ENCODE measurements at places on chromosomes 4 and X.
A peak's percentile ranks its signal among the peaks of the same experiment; 100 is the strongest.

DNA sequence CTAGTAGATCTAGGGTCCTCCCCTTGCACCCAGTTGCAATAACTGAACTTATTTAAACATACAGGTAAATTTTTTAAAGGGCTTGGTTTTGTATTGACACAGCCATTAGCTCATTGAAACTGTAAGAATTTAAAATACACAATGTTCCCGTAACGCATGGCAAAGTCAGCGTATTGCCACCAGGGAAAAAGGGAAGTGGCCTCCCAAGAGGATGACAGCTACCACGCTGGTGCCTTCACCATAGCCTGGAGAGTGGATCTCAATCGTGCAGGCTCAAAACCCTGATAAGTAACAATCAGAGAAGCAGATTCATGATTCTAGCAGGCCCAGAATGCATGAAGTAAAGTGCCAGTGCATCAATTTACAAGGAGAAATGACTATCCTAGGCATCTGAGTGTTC is 49.4 kb upstream of the RELL1 start:
- no peak for DNase-seq

GRCh38 chrX:41824551-41824950 is 98.8 kb downstream of the CASK start:
- DNase-seq: no peak

DNA sequence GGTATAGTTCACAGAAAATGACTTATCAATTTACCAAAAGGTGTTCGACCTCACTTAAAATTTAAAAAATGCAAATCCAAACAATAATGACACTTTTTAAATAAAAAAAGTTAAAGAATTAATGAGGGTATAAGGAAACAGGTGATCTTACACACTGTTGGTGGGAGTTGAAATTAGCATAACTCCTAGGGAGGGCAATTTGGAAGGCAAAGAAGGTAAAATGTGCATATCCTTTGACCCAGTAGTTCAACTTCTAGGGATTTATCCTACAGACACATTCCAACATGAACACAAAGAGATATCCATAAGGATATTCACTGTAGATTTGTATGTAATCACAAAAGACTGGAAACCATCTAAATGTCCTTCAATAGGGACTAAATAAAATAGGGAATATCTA is 143.8 kb upstream of the DGKK start:
- DNase-seq: no peak

- no peak for DNase-seq
These were observed 16.6 kb upstream of the UBE2D3 start for GRCh38 chr4:102843938-102844337.

DNA sequence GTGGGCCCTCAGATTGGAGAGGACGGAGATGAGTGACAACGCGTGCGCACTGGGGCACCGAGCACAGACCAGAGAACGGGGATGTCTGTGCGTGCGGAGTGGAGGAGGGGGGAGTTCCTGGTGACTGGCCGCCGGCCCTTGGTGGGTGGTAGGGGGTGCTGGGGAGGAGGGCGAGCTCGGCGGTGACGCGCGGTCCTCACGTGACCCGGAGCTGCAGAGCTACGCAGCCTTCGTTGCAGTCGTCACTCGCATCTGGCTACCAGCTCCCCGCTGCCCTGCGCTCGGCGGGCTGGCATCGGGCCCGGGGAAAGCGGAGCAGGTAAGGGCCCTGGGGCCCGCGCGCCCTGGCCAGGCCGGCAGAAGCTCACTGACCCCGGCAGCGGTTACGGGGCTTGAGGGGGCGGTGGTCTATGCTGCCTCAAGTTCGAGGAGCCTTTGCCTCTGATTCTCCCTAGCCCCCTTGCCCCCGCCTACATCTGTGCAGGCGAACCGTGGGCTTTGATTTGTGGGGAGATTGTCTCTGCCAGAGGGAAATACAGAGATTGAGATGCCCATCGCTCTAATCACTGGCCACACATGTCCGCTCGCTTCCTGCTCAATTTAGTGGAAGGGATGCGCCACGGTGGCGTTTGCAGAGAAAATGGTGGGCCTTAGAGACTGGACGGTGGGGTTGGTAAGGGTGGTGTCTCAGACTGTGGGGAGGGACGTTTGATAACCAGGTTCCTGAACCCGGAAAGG is at the start of gene ARMCX4:
TSS of gene ARMCX4 (plus strand) at position 245 of the 738 bp plus-strand sequence. CDS start 3,134 bp downstream, outside the sequence.
- DNase-seq: peak; percentile 16

- no peak for DNase-seq
These were observed 224.0 kb upstream of the HHIP start for GRCh38 chr4:144421839-144422565.

GRCh38 chrX:125203737-125204578 is 115.7 kb upstream of the TEX13C start:
- DNase-seq: no peak

- no peak for DNase-seq
These were observed 310.3 kb upstream of the SLIT2 start for GRCh38 chr4:19941434-19941833.

GRCh38 chr4:186981161-186981560 is 257.5 kb upstream of the FAT1 start:
- no peak for DNase-seq

GRCh38 chr4:105277702-105278101 is 131.0 kb downstream of the TET2 start:
- no peak for DNase-seq

DNA sequence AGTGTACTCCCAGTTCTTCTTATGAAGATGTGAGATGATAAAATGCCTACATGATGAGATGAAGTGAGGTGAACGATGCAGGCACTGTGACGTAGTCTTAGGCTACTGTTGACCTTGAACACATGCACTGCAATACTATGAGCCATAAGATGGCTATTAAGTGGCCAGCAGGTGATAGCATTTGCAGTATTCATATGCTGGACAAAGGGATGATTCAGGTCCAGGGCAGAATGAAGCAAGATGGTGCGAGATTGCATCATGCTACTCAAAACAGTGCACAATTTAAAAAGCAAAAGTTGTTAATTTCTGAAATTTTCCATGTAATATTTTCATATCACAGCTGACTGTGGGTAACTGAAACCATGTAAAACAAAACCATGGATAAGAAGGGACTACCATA is 781.4 kb downstream of the PCDH18 start:
- DNase-seq: no peak

DNA sequence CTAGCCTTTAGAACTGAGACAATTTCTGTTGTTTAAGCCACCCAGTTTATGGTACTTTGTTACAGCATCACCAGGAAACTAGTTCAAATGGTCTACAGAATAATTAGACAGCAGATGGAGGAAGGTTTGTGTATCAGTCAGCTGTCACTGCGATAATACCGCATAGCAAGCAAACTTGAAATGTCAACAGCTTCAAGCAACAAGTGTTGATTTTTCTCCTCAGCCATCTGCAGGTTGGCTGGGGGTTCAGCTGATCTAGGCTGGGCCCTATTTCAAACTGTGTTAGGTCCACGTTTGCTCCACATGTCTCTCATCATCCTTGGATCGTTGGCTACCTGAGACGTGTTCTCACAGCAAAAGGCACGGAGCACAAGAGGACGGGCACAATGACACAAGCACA is 19.2 kb upstream of the PHEX start:
- DNase-seq: no peak

DNA sequence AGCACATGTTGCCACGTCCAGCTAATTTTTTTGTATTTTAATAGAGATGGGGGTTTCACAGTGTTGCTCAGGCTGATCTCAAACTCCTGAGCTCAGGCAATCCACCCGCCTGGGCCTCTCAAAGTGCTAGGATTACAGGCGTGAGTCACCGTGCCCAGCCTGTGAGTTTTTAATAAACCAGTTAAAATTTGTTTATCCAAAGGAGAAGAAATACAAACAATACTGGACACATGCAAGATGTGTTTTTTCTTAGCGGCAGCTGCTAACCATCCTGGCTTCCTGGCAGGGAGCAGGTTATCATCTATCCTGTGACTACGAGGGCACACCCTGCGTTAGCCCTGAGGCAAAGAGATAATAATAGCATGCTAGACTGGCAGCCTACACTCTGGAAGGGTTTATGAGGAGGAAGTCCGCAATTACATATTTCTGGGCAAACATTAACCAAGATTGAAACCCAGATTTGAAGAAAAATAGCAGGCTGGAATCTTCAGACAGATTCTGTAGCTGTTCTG is 191.4 kb downstream of the SPRY1 start:
- DNase-seq: no peak

- no peak for DNase-seq
These were observed 854.4 kb upstream of the INTU start for GRCh38 chr4:126778348-126778747.

DNA sequence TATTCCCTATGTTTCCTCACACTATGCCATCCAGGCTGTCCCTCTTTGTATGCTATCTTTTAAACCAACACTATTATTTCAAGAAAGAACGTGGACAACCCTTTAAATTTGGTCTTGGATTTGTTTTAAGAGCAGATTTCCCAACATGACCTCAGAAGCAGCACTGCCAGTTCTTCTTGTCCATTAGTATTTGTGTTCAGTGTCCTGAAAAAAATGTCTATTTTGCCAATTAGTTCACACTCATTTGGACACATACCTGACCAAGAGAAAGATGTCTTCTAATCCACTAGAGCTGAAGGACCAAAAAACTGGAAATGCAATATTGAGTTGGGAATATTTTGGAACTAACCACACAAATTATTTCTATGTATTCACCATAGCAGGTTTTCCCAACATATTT is 223.2 kb upstream of the CNKSR2 start:
- no peak for DNase-seq

DNA sequence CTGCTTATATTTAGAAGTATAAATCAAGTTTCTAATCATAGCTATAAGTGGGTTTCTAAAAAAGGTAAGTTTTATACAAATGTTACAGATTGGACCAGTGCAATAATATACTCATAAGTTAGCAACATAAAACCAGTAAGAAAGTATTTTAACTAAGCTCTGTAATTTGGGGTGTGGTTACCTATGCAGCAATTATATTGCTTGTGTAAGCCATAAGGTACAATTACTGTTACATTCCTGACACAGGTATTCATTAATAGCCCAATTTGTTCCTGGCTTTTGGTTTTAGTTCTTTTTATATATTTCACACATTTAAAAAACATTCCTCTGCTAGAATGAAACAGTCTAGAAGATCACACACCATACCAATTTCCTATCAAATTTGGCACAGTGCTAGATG is 115.1 kb downstream of the FRYL start:
- DNase-seq: no peak

DNA sequence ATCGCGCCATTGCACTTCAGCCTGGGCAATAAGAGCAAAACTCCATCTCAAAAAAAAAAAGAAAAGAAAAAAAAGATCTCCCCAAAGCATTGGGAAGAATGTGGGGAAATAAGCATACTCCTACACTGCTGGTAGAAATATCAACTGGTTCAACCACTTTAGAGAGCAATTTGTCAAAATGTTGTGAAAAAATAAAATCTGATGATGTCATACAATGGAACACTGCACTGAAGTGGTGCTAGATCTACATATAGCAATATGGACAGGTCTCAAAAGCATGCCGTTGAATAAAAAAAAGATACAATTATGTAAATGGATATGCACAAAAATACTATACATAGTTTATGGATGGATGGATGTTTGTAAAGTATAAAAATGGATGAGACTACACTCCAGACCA is 18.3 kb upstream of the HUWE1 start:
- no peak for DNase-seq

GRCh38 chrX:84475596-84475995 is 26.7 kb downstream of the HDX start:
- no peak for DNase-seq

- DNase-seq: no peak
These were observed 23.4 kb upstream of the PPP3CA start for GRCh38 chr4:101370663-101371210.

DNA sequence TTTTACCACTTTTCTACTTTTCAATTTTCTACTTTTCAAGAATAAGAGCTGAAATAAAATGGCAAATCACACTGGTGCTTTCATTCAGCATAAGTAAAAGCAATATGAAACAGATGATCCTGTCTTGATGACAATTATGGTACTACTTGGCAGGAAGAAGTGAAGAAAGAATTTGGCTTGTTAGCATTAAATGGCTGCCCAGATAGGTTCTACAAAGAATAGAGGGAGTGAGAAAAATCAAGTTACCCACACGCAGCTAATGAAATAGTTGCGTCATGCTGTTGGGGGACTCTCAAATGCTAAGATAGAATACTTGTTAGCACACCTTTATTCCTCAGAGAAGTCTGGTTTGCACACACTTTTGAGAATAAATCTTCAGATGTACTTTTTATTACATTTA is 12.5 kb upstream of the LCORL start:
- DNase-seq: no peak

DNA sequence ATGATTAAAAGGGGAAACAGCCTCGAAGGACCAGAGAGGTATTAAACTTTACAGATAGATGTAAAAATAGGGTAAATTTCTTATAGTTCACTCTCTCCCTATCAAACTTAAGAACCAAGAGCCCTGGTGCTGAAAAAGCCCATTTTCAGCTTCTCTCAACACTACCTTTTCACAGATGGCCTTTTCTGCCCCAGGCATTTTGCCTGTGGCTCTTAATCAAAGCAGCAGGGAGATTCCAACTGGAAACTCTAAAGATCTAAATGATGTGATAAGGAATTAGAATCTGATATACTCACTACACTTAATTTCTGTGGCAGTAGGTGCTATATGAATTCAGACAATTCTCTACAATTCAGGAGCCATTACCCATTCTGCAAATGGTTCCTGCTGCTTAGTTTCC is 60.0 kb downstream of the AMMECR1 start:
- DNase-seq: no peak

GRCh38 chr4:40976343-40976742 is 226.6 kb downstream of the NSUN7 start:
- no peak for DNase-seq

DNA sequence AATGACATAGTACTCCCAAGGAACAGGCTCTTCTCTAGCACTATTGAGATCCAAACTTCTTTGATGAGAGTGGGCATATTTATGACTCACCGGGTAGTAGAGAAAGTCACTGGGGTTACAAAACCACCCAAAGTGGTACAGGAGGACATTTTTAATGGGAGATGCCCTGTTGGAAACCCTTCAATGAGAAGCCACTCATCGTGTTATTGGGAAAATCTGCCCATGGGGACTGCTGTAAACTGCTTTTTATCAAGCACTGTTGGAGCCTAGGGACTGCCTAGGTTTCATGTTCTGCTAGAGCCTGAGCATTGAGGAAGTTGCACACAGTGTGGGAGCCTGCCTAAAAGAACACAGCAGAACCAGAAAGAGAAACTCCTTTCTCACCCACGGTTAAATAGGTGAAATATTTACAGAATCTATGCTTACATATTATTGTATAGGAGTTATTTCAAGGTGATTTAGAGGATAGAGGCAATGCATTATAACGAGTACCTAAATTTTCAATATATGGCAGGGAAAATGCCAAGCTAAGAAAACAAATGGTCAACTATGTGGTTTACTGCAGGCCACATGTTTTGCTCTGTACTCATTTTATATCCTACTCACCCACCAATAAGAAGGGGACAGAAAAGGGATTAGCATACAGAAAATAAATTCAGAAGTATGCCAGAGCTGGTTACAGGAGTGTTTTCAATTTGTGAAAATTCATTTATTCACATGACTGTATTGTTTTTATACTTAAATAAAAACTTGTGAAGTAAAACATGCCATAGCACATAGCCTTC is 559.1 kb downstream of the FSTL5 start:
- no peak for DNase-seq

- peak; percentile 13 for DNase-seq
These were observed 76.0 kb downstream of the INTS6L start for GRCh38 chrX:135596495-135596894.

- DNase-seq: no peak
These were observed 266.4 kb downstream of the PRR32 start for GRCh38 chrX:127085939-127086338.

GRCh38 chr4:123744664-123745290 is 348.2 kb downstream of the SPRY1 start:
- no peak for DNase-seq
